ENCODE measurements at places on chromosomes 11 and 22.

GRCh38 chr11:71183878-71184277, 68.5 kb downstream of the SHANK2 start:
- DNase-seq, result no peak

DNA sequence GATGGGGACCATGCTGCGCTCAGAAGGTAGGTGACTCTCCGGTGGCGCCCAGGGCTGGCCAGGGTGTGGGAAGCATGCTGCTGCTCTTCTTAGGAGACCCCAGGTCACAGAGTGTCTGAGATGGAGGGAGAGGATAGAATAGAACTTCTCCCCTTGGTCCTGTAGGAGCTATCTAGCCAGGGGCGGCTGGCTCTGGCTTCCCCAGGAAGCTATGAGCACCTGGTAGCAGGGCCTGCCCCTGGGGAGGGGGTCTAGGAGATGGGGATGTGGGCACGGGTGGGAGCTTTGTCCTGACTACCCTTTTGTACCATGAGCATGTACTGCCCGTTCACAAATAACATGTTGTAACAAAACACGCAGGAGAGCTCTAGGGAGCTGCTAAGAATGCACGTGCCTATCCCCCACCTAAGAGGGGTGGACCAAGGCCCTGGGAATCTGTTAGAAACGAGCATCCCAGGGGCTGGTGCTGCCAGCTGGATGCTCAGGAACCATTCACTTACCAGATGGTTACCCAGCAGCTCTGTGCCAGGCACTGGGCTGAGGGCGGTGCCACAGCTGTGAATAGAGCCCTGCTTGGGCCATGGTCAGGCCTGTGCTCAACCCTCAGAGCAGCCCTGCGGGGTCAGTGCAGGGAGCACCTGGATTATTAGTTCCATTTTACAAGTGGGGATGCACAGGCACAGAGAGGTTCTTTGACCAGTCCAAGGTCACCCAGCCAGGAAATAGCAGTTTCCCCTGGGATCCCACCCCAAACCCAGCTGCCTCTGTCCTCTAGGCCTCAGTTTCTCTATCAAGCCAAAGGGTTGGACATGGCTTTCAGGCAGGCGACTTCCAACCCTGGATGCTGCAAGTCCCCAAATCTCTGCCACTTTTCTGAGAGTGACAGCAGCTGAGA, 2.2 kb downstream of the SLC39A13 start:
- no peak for DNase-seq

DNA sequence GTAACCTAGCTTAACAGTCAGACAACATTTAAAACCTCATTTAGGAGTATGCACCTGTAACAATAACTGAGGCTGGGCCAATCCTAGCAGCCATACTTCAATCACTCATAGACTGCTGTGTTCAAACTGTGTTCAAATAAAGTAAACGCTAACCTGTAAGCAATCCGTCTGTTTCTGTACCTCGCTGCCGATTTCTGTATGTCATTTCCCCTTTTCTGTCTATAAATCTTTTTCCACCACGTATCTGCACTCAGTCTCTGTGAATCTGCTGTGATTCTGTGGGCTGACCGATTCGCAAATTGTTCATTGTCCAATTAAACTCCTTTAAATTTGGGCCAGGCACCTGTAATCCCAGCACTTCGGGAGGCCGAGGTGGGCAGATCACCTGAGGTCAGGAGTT, 12.3 kb downstream of the APOBEC3H start:
- DNase-seq, result no peak

- DNase-seq, result no peak
Measured at GRCh38 chr22:48492366-48493320, 1335.0 kb downstream of the BRD1 start.

- DNase-seq, result no peak
Measured at GRCh38 chr11:34977089-34977912, 60.9 kb downstream of the PDHX start.

DNA sequence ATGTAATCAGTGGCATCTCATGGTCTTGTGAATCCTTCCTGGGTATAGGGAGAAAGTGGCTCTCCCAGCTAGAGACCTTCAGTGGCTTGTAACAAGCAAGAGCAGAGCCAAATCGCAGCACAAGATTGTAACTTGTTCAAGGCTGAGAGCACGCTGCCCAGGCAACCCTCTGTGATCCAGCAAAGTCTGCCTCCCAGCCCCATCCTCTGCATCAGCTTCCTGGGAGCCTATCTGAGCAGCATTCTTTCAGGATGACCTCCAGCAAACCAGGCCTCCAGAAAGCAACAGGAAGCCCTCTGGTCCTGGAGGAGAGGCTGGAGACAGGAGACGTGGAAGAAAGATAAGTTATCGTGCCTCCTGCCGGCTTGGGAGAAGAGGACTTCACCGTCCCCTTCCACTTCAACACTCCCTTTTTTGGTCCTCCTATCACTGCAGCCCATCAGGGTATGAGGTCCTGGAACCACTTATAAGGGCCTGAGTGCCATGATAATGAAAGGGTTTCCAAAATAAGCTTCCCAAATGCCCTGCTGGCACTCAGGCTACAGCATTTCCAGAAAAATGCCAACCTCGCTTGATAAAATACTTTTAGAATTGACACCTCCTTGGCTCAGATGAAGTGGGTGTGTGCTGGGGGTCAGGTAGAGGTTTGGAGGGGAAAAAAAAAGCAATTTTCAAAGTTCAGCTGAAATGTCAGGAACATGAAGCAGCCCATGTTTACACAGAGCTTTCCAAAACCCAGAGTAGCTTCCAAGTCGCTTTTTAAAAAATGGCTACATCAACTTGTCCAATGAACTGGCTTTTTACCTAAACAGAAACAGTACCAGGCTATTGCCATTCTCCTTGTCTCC, 80.2 kb downstream of the PLEKHA7 start:
- DNase-seq, result no peak

DNA sequence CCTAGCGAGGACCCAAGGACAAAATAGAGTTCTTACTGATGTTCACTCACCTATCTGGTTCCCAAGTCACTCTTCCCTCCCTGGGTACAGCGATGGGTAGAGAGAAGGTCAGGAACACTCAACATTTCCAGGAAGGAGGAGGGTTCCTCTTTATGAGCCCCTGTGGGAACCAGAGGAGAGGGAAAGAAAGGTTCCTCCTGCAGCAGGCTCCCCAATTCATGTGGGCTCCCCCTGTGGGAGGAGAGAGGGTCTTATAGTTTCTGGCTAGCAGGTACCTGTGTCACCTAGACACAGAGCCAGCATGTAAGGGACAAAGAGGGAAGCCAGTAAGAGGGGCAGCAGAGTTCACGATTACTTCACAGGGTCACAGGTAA, 93.5 kb downstream of the DBX1 start:
- DNase-seq, result no peak

GRCh38 chr11:45921561-45922424, 663 bp upstream of the LARGE2 start:
- DNase-seq, result no peak

- DNase-seq, result no peak
Measured at GRCh38 chr22:17665854-17666253, 27.3 kb downstream of the BCL2L13 start.

- DNase-seq, result peak; percentile 57
Measured at GRCh38 chr11:128772814-128773213, 78.9 kb downstream of the FLI1 start.

- DNase-seq, result no peak
Measured at GRCh38 chr11:27904358-27905055, 203.4 kb downstream of the KIF18A start.

DNA sequence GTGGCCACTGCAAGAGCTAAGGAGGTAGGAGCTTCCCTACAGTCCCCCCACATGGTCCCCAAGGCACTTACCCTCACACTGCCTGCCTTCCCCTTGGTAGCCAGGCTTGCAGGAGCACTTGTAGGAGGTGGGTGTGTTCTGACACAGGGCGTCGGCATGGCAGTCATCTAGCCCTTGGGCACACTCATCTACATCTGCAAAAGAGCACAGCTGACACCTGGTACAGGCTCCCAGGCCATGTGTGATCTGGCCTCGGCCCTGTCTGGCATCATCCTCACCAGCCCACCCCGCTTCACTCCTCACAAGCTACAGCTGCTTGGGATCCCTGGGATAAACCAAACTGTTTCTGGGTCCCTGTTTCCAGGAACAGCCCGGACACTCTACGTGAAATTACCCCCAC, 1.8 kb downstream of the SCUBE2 start:
- no peak for DNase-seq

DNA sequence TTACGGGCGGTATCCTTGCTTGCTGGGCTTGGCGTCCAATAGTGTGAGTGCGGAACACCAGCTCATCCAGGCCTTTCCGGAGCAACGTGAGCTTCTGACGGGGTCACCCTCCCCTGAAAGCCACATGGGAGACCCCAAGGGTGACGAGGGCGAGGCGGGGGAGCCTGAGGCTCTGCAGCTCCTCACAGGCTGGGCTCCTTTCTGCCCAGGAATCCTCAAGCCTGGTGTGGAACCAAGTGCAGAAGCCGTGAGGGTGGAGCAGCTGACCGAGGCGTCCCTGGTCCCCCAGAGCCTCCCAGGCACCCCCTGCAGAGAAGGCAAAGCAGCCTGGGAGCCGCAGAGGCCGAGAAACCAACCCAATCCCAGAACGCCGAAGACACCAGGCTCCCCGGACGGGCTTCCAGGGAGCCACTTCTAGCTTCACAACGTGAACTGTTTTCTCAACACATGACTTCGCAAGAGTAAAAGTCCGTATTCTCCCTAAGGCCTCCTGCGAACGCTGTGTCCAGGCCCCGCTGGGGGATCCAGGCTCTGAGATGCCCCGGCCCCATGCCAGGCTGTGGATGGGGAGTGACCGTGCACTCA, 530.3 kb downstream of the BRD1 start:
- DNase-seq, result no peak

DNA sequence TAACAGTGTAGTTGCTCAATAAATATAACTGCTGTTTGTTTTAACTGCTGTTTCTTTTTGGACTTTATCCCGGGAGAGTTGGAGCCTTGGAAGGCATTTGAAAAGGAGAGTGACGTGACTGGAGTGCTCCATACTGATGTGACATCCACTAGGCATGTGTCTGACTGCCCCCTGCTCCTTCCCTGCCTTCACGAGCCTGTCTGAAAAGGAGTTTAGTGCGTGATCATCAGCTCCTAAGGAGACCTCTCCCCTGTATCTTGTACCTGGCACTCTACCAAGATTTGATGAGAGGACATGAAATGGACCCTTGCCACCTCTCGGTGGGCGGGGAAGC, 22.9 kb downstream of the ZBTB16 start:
- no peak for DNase-seq

GRCh38 chr11:109037856-109038780, 373.2 kb downstream of the DDX10 start:
- DNase-seq, result no peak

DNA sequence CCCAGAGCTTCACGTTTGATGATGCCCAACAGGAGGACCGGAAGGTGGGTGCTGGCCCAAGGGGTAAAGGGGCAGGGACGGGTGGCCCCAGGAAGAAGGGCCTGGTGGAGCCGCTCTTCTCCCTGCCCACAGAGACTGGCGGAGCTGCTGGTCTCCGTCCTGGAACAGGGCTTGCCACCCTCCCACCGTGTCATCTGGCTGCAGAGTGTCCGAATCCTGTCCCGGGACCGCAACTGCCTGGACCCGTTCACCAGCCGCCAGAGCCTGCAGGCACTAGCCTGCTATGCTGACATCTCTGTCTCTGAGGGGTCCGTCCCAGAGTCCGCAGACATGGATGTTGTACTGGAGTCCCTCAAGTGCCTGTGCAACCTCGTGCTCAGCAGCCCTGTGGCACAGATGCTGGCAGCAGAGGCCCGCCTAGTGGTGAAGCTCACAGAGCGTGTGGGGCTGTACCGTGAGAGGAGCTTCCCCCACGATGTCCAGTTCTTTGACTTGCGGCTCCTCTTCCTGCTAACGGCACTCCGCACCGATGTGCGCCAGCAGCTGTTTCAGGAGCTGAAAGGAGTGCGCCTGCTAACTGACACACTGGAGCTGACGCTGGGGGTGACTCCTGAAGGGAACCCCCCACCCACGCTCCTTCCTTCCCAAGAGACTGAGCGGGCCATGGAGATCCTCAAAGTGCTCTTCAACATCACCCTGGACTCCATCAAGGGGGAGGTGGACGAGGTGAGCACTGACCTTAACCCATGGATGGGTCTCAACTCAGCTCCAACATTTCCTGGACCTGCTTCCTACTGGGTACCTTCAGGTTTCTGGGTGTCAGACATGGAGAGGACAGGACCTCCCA, 2.0 kb downstream of the RIC8A start:
- DNase-seq, result no peak

DNA sequence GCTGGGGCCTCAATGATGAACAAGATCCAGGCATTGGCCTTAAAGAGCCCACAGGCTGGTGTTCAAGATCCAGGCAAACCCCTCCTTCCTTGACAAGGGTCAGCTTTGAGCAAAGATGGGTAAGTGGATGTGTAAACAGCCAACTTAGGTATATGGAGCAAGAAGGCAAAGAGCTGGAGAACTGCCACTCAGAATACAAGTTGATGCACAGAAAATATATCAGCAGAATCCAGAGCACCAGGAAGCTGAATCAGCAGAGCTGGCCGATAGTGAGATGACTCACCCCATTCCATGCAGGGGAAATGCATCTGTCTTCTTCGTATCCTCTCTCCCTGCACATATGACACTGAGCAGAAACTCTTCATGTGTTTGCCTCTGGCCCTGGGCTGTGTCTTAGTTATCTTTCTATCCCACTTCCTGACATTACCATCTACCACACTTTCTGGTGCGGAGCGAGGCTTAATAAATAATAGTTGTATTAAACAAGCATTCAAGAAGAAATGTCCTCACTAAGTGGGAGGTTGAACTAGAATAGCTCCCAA, 57.8 kb downstream of the ENDOD1 start:
- no peak for DNase-seq

GRCh38 chr22:26718905-26719304, 61.5 kb downstream of the MIAT start:
- no peak for DNase-seq

DNA sequence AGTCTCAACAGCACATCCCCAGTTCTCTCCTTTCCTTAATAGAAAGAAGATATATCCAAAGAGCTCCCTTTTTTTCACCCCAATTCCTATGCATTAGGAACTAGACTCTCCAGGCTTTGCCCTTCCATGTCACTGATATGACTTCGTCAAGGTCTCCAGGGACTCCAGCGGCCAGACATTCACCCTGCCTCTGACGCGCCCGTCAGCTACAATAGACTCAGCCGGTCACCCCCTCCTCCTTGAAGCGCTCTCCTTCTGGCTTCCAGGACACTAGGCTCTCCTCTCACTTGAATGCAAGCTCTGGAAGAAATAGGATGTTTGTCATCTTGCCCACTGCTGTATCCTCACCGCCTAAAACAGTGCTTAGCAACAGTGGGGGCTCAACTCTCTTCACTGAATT, 14.9 kb upstream of the ELFN2 start:
- DNase-seq, result no peak

DNA sequence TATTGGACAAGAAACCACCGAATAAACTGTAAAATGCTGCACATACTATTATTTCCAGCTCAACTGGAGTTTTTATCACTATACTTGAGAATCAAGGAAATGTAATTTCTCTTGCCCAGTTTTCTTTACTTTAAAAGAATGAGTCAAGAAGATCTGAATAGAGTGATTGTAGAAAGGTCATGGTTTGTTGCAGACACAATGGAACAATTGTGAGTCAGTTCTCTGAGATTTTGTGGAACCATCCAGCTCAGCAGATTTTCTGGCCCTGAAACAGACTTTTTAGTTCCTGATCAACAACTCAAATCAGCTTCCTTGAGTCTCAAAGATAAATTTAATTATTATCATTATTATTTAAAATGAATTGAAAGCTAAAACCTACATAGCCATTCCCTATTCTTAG, 1.3 kb downstream of the TCN1 start:
- DNase-seq, result no peak

GRCh38 chr11:11584937-11585336, 36.9 kb downstream of the GALNT18 start:
- no peak for DNase-seq

Data from CD4-positive, alpha-beta T cell treated with Interleukin-6 at 100 ng/mL for 8 hours (primary cell).